Eye (tissue), 1 donor: ENCODE measurements at places on chromosomes 2 and 18.
A peak's percentile ranks its signal among the peaks of the same experiment; 100 is the strongest.

DNA sequence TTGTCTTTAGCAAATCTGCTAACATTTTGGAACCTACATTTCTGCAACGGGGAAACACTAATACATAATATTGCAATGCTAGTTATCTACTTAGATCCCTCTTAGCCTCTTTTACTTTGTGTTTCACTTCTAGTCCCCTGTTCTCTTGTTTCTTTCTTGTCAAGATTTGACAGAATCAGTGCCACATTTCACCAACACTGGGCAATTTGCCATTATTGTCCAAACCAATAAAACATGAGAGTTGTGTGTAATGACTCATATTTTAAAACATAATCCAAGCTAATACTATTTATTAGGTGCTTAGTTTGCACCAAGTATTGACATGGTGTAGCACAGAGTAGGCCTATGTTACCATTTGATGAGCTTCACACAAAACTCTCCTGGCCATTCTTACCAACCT lies 33.7 kb upstream of the ACVR1C start:
- no peak for DNase-seq

- DNase-seq: no peak
These were observed 490.7 kb downstream of the EIPR1 start for GRCh38 chr2:2886922-2887321.

- DNase-seq: no peak
These were observed 234.0 kb upstream of the MAP2 start for GRCh38 chr2:209189893-209190292.

DNA sequence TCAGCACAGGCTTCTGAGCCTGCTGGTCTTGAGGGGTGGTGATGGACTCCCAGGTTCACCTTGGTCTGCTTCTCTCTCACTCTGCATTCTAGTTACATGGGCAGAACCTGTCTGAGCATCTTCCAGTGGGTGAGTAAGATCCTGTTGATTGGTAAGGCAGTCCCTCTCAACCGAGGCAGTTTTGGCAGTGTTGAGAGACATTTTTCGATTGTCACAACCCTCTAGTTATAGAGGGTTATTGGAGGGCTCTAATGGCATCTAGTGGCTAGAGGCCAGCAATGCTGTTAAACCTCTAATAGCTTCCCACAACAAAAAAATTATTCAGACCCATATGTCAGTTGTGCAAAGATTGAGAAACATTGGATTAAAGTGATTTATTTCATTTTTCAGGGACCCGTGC lies 9.3 kb upstream of the MGAT5 start:
- DNase-seq: no peak

DNA sequence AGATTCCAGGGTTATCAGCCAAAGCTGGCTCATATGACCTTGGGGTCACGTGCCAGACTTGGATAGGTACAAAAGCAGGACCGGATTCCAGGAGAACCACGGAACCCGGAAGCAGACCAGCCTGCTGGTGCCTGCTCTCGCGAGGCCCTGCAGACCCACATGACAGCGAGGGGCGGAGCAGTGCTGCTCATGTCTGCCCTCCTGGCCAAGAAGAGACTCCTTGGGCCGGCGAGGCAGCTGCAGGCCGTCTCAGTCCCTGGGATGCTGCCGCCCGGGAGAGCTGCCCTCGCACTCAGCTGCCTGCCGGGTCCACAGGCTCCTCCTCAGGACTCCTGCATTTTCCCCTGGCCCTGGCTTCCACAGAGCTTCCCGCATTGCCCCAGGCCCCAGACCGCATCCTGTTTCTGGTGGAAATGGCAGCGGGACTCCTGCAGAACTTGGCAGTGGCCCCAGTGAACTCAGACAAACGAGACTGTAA lies 739.5 kb downstream of the SOCS6 start:
- no peak for DNase-seq

DNA sequence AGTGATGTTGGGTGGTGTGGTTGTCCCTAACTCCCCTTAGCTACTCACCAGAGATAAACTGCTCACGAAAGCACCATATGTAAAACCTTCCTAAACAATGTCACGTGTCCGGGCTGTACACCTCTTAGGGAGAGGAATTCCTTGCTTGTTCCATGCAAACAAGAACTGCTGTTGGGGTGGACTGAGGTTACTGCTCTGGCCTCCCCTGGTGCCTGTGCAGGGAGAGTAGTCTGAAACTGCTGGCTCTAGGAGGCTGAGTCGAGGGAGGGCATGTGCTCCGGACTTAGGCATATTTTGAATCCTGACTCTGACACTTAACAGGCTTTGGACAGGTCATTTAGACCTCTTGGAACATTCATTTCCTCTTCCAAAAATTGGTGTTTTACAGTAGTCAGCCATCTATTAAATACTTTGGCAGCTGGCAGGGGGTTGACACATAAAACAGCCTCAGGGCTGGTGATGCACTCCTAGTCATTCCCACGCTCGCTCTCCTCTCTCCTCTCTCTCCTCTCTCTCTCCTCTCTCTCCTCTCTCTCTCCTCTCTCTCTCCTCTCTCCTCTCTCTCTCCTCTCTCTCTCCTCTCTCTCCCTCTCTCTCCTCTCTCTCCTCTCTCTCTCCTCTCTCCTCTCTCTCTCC lies 10.6 kb downstream of the THNSL2 start:
- DNase-seq: no peak

- DNase-seq: peak; percentile 71
These were observed 114.7 kb upstream of the STON1 start for GRCh38 chr2:48414980-48415835.

- no peak for DNase-seq
These were observed 82.6 kb downstream of the C18orf54 start for GRCh38 chr18:54440292-54440691.

DNA sequence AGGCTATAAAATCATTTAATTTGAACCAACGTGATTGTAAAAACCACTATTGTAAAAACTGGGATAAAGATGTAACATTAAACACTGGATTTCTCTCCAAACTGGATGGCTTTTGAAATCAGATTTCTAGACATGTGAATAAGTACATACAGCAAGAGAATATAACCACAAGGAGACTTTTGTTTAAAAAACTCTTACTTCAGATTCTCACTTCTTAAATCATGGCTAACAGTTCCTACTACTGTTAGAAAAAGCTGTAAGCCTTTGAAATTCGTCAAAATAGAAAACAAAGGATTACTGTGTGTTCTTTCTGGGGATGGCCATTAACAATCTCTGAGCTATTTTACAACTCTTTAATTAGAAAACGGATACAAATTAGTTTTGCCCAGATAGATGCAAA lies 39.4 kb upstream of the SH3BP4 start:
- DNase-seq: no peak

- DNase-seq: no peak
These were observed 30.3 kb downstream of the TFCP2L1 start for GRCh38 chr2:121254748-121255147.

GRCh38 chr2:170576296-170576695 lies 138.8 kb upstream of the SP5 start:
- DNase-seq: no peak

- no peak for DNase-seq
These were observed at the start of gene CTLA4 for GRCh38 chr2:203867561-203868200. Gene CTLA4 (plus strand): TSS chr2:203867771. CDS start chr2:203867943, 172 bp downstream.

DNA sequence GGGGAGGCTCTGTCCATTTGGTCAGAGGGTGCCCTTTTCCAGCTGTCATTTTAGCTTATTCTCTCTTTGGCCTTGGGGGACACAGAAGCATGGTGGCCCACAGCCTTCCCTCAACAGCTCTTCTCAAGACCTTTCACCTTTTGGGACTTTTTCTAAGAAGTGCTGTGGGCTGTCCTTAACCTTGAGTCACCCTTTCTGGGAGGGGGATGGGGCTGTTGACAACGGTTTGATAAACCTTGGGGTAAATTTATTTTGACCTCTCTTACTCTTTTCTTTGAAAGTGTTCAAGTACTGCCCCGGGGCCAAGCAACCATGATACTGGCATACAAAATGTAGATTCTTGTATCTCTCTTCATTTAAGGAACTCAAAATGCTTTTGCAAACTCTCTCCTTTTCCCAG lies 13.7 kb downstream of the IGFBP5 start:
- no peak for DNase-seq

- no peak for DNase-seq
These were observed 483.8 kb downstream of the GALR1 start for GRCh38 chr18:77733292-77733903.

DNA sequence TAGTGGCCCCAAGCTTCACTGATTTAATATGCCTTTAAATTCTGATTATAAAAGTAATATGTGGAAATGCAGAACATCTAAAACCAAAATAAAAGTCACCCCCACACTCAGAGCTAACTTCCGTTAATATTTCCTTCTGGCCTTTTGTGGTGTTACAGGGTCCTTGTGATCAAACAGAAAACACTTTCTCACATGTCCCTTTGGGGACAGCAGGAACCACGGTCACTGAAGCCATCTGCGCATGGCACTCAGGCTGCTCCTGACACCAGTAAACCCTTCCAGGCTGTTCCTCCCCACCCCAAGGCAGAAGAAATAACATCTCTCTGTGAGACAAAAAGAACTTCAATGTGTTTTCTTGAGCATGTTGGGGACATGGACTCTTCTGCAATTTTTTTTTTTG lies 25.1 kb upstream of the GPR17 start:
- no peak for DNase-seq

- no peak for DNase-seq
These were observed 6.3 kb downstream of the EPC2 start for GRCh38 chr2:148650881-148651280.

GRCh38 chr2:215793747-215794595 lies 219.4 kb downstream of the MREG start:
- no peak for DNase-seq

GRCh38 chr2:29898999-29899398 lies 22.4 kb downstream of the ALK start:
- DNase-seq: peak; percentile 77

DNA sequence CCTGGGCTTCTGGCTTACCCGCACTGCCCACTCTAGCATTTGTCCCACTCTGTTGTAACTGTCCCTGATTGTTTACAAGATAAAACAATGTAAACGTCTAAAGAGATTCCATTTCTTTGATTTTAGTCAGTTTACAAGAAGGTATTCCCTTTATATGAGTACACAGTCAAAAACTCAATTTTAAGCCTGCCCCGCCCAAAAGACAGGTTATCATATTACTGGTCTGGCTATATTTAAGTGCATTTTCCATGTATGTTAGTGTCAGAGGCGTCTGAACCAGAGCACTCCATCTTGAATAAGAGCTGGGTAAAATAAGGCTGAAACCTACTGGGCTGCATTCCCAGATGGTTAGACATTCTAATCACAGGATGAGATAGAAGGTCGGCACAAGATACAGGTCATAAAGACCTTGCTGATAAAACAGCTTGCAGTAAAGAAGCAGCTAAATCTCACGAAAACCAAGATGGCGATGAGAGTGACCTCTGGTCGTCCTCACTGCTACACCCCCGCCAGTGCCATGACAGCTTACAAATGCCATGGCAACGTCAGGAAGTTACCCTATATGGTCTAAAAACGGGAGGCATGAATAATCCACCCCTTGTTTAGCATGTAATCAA lies 15.0 kb downstream of the GPR45 start:
- DNase-seq: no peak

DNA sequence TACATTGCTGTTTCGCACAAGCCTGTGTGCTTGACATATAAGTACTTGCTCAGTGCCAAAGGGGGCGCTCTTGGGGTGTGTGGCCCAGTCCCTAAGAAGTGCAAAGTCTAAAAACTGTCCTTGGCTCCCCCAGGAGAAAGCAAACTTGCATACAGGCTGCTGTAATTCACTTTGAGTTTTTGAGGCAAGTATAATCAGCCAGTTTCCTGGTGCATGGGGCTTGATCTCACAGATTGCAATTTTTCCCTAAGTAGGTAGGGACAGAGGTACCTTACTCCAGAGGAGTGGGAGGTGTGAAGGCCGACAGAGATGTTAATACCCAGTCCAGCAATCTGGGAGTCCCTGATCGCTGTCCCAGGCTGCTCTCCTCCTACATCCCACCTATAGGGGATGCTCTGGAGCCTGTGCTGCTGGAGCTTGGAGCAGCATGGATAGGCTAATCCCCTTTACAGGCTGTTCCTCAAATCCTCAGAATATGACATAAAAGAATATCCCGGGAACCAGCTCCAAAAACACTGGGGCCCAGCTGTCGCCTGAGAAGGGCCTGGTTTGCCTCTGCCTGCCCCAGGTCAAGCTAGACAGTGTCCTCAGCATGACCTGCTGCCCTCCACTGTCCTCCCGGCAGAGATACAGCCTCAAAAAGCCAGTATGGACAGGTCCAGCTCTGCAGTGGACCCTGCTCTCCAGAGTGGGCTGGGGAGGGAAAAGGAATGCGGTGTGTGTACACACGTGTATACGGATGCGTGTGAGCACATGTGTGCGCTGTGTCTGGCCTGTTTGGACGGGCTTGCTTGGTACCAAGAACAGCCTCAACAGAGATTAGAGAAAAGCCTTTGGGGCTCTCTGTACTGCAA lies 136.5 kb upstream of the HAAO start:
- peak; percentile 81 for DNase-seq

GRCh38 chr18:13831864-13832508 lies 8.0 kb downstream of the MC5R start:
- no peak for DNase-seq

DNA sequence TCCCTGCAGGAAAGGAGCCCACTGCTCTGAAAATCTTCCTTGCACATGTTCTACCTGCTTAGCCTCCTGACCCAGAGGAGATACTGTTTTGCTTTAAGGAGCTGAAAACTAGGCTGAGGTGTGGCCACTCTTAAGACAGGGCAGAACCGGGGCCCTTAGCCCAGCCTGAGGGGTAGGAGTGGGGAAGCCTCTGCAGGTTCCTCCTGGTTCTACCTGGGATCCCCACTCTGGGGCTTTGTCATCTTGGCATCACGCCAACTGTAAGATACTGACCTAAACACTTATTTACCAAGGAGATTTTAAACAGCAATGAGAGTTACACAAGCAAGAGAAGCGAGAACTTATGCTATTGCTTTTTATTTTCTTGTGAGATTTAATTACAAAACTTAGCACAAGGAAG lies 86.9 kb downstream of the KCTD1 start:
- no peak for DNase-seq

DNA sequence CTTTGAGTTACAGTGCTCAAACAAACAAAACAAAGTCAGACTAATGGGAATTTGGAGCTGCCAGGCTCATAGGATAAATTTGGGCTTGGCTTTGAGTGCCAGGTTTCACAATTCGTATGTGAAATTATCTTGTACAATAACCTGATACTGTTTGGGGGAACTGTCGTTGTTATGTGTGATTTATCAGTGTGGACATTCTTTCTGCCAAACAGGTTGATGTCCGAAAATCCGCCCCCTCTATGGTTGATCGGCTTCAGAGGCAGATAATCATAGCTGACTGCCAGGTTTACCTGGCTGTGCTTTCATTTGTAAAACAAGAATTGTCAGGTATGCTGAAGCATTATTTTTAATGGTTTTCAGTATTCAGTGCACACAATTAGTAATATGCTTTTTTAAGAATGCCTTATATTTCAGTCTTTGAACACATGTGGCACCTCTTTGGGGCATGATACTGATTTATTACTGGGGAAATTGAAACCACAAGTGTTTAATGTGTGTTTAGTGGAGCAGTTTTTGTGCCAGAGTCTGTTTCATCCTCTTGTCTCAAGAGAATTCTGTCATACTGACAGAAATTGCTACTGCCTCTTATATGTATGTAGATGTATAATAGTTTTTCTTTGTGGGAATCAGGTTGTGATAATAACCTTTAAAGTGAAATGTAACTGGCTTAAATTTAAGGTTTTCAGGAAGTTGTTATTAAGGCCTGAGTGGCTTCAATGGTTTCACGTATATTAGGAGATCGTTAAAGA lies 54.6 kb downstream of the TTC39C start:
- DNase-seq: no peak

- no peak for DNase-seq
These were observed 1102.7 kb downstream of the TSN start for GRCh38 chr2:122858075-122858702.
